ENCODE measurements at places on chromosomes 4 and X. TPM values are rescaled to one million over a fixed set of nuclear protein-coding genes. Genes with fewer than 3 reads are reported as not detected.

GRCh38 chr4:120633810-120634209, 288.7 kb downstream of the PRDM5 start:
- no peak for DNase-seq

GRCh38 chrX:68710870-68711576, 63.6 kb downstream of the STARD8 start:
- no peak for DNase-seq

DNA sequence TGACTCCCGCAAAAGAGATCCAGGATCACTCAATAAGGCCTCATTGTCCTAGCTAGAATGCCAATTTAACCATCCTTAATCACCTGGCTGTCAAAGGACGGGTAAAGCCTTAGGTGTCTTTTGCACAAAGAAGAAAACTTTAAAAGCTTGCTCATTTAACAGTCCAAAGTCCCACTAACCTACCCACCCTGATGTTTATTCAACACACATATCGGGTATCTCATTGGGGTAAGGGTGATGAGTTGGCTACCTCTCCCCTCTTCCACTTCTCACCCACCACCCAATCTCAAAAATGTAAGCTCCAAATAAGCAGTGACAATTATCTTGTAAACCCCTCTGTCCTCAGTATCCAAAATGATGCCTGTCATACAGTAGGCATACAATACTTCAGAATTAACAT, 988 bp upstream of the SRD5A3 start:
- DNase-seq = no peak

GEMIN8 gene
- 11.1 TPM for total RNA-seq

PCYT1B gene
- total RNA-seq = not detected

DNA sequence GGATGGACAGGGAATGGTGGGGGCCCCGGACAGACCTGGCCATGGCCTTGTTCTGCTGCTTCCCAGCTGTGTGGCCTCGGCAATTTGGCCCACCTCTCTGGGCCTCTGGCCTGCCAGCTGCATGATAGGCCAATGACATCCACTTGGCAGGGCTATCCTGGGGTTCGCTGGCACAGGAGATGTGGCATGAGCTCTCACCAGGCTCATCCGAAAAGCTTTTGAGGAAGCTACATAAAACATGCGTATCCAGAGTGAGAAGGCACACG, 18.1 kb downstream of the SH3TC1 start:
- no peak for DNase-seq

LRP2BP gene
- 3.1 TPM for total RNA-seq

USP51 gene
- 2.3 TPM for total RNA-seq

RAB33B gene
- 23.6 TPM for total RNA-seq

- no peak for DNase-seq
These were observed 1.8 kb downstream of the ADAM29 start for GRCh38 chr4:174919886-174920423.

DNA sequence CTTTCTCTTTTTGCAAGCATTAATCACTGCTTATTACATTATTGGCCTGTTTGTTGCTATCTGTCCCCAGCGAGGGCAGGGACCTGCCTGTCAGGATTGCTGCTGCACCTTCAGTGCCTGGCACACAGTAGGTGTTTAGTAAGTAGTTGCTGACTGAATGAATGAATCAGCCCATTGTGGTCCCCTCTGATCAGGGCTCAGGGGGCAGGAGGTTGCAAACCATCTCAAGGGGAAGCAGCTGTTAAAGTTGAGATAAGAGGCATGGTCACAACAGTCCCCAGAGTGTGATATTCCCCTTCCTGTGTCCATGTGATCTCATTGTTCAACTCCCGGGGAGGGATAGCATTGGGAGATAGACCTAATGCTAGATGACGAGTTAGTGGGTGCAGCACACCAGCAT, 85.4 kb downstream of the WFS1 start:
- no peak for DNase-seq

RRAGB gene
- total RNA-seq = 7.0 TPM

DNA sequence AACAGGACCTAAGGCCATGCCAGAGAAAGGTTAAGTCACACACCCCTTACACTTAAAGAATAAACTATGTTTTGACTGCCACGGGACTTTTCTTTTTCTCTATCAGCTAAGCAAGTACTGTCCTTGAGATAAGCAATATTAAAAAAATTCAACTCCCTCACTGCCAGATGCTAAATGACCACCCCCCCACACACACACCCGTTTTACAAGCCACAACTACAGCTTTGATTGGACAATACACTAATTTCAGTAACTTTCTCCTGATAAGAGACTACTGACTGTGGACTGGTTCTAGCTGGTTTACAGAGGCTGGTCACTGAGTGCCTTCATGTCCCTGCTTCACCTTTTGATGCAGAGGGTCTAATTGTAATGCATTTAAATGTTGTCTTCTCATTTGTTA, 63.9 kb upstream of the HOPX start:
- no peak for DNase-seq

- DNase-seq = no peak
These were observed 533.2 kb upstream of the AGA start for GRCh38 chr4:177975315-177975987.

SGCB gene
- 3.8 TPM for total RNA-seq

SAGE1 gene
- not detected for total RNA-seq

GRCh38 chr4:117971403-117971802, 62.9 kb upstream of the NDST3 start:
- DNase-seq = no peak

DNA sequence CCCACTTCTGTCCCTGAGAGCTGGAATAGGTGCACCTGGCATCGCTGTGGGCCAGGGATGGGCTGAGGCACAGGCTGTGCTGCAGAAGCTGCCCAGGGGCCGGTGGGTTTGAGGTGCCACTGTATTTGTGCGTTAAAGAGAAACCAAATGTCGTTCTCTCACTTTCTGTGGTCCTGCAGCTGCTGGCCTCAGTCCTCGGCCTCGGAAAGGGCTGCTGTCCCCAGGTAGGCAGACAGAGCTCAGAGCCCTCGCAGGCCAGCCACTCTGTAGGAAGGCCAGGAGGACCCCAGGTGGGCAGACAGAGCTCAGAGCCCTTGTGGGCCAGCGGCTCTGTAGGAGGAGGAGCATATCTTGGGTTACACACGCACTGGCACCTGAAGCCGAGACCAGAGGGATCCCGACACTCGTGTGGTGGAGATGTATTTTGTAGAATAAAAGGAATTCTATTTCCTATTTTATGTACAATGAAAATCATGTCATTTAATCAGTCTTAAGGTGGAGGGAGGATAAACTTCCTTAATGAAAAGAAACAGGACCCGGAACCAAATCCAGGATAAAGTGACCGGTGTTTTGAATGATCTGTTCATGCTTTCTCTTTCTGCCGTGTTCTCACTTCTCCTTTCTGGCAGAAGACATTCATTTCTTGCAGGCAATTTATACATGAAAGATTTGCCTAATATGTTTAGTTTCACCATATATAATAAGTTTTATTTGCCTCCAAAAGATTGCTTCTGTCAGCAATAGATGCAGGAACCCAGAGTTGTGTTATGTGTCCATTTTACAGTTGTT, 54.4 kb upstream of the HGFAC start:
- DNase-seq = no peak

Data from CD4-positive, alpha-beta T cell (primary cell).